ENCODE measurements at places on chromosomes 3 and 15.

DNA sequence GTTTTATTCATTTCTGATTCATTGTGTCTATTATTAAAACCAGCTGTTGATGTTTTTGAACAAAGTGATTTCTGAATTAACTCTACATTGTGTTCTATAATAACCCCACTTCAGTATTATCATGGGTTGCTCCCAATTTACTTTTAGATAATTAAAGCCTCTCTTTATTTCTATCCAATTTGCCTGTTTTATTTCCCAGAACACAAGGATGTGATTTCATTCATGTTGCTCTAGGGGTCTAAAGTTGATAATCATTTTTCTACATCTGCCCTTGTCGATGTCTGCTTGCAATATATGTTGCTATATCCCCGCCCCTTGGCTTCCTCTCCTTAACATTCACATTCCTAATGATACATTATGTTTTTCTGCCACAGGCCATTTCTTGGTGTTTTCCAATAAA, 747.3 kb downstream of the CADM2 start:
- DNase-seq = no peak

DNA sequence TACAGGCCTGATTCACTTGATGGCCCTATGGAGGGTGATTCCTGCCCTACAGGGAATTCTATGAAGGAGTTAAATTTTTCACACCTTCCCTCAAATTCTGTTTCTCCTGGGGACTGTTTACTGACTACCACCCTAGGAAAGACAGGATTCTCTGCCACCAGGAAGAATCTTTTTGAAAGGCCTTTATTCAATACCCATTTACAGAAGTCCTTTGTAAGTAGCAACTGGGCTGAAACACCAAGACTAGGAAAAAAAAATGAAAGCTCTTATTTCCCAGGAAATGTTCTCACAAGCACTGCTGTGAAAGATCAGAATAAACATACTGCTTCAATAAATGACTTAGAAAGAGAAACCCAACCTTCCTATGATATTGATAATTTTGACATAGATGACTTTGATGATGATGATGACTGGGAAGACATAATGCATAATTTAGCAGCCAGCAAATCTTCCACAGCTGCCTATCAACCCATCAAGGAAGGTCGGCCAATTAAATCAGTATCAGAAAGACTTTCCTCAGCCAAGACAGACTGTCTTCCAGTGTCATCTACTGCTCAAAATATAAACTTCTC, 43.6 kb downstream of the BLM start:
- DNase-seq = no peak

- no peak for DNase-seq
These were observed 2.5 kb downstream of the NT5DC2 start for GRCh38 chr3:52530918-52531826.

GRCh38 chr3:146169891-146170290, 8.9 kb upstream of the PLOD2 start:
- peak; percentile 46 for DNase-seq

GRCh38 chr3:141269961-141270360, 38.3 kb downstream of the PXYLP1 start:
- no peak for DNase-seq

DNA sequence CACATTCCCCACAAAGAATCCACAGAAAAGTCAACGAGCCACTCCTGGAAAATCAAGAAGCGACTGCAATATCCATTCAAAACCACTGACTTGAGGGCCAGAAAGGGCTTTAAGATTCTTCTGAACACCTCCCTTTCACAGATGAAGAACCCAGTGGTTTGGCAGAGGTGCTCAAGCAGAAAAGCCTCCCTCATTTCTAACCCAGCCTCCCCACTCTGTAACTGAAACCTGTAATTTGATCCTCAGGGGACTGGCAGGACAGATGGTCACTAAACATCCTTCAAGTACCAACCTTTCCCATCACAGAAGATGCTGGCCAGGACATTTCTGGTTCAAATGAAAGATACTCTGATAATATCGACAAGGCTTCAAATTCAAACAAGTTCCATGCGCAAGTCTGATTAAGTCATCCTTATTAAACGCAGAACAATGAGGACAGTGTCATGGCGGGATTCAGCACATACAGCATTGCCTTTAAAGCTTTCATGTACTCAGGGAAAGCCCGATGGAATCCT, 5.5 kb downstream of the SEMA5B start:
- no peak for DNase-seq

DNA sequence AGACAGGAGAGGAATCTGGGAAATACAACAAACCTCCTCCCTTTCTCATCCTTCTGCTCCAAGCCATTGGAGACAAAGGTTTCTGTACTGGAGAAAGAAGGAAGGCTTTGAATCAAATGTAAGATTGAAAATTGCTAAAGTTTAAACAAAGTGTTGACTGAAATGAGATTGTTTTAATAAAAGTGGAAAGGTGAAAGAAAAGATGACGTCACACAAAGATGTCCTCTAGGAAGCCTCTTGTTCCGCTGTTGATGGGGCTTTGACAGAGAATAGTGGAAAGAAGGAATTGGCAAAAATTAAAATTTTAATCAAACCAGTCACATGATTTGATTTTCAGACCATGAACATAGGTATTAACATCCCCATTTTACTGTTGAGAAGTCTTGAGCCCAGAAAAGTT, 967.6 kb downstream of the NAALADL2 start:
- no peak for DNase-seq

DNA sequence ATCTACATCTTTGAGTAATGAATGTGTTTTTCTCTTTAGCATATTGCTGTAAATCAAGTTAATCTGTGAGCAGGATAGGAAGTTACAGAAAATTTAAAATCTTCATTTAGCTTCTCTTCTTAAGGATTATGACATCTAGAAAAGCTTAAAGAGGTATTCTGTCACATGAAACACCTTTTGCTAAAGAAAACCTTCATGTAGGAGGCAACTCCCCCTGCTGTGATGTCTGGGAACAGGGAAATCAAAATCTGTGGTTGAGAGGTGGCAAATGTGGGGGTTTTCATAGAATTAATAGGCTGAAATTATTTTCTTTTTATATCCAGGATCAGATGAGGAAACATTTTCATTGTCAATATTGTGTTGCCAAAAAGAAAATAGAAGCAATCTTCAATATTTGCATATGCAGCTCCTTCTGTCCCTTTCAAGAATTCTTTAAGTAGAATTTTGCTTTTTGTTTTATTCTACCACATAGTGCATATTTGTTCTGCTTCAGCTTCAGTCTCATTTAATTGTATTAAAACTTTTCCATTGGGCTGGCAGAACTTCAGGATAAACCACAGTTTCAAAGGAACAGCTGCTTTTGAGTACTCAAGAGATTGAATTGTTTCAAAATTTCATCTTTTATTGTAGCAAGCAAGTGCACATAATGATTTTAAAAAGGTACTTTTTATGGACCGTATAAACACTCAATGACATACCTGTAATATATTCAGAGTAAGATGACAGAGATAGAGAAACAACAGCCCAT, 128.4 kb downstream of the RAP2B start:
- peak; percentile 36 for DNase-seq

DNA sequence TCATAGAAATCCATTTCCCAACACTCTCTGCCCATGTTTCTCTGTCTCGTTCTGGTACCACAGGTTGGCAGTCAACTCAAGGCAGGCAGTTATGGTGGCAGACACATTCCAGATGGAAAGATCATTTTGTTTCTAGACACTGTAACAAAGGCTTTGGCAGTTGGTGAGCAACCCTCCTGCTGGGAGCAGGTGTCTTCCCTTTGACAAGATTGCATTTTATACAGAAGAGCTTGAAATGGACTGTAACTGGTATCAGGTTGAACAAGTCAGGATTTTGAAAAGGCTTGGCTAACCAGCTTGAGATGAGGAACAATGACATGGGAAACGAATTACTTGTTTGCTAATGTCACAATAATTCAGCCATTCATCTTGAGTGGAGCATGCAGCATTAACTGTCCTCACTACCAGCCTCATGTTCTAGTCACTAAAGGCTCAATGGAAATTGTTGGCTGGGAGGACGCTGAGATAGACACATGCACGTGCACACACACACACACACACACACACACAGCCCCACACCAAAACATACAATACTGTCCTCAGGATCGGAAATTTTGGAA, 170.0 kb downstream of the SEMA6D start:
- DNase-seq = no peak

- DNase-seq = no peak
These were observed 87.7 kb upstream of the LIMD1 start for GRCh38 chr3:45506751-45507391.

DNA sequence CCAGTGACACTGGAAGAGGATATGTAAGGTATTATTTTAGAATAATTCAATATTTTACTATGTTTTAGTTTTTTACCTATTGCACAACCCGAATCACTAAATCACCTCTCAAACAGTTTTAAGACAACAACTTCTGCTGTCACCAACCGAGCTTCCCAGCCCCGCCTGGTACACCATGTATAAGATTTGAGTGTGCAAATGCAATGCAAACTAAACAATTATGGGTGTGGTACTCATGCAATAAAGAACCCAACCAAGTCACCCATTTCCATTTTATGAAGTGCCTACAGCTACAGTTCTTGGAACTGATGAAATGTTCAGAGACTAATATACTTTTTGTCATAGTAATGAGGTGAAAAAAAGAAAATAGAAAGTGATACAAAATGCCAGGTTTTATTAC, 256.2 kb downstream of the TAFA4 start:
- DNase-seq = no peak

- peak; percentile 40 for DNase-seq
These were observed 818.8 kb upstream of the LMCD1 start for GRCh38 chr3:7682822-7683229.

GRCh38 chr15:22895465-22896190, 57.2 kb downstream of the NIPA2 start:
- DNase-seq = peak; percentile 93

GRCh38 chr15:69841113-69841828, 256.4 kb downstream of the TLE3 start:
- no peak for DNase-seq

DNA sequence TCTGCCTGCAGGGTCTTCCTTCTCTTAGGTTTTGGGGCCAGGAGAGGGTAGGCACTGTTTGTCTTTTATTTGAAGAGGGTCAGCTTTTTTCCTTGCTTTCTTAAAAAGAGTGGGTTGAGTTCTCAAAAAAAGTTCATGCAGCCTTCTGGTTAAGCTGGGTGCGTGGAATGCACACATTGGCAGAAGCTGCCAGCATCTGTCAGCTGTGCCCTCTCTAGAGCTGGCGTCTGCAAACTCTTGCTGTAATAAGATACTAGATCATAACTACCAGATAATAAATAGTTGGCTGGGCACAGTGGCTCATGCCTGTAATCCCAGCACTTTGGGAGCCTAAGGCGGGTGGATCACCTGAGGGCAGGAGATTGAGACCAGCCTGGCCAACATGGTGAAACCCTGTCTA, 373.4 kb downstream of the OCA2 start:
- DNase-seq = no peak

DNA sequence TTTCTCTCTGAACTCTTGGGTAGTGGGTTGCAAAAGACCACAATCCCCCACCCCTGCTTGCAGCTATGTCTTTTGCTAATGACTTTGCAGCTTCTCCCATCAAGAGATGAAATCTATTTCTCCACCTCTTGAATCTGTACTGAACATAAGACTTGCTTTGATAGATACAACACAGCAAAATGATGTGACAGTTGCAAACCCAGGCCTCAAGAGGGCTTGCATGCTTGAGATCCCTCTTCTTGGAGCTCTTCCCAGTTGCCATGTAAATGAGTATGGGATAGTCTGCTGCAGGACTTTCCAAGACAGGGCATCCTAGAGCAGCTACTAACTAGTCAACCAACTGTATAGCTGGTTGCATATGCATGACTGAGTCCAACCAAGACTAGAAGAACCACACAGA, 783.6 kb downstream of the PDCD6IP start:
- no peak for DNase-seq

GRCh38 chr3:23776352-23776891, 29.3 kb upstream of the UBE2E1 start:
- no peak for DNase-seq

DNA sequence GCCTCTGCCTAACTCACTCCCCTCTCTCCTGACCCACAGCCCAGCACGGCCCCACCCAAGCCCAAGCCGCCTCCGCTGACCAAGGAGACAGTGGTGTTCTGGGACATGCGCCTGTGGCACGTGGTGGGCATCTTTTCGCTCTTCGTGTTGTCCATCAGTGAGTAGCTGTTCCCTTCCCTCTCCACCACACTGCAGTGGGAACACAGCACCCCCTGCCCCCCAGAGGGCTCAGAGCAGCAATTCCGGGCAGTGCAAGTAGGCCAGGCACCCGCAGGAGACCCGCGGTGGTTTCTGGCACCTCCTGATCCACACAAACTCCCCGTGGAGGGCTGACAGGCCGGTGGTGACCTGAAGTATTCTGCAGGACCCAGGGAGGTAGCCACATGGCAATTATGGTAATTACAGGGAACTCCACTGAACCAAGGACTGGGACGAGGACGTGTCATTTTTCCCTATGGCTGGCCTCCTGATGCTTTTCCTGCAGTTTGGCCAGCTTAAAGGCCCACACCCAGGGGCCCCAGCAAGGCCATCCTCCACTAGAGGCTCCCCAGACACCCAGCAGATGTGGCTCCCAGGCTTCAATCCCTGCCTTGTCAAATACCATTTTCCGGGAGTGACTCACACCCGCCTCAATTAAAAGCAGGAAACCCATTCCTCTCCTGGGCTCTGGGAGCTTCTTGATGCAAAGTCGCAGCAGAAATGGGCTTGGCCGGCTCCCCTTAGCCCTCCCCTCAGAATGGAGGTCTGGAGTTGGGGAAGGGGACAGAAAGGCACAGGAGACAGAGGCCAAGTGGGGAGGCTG, 4.8 kb downstream of the TMIE start:
- DNase-seq = no peak

DNA sequence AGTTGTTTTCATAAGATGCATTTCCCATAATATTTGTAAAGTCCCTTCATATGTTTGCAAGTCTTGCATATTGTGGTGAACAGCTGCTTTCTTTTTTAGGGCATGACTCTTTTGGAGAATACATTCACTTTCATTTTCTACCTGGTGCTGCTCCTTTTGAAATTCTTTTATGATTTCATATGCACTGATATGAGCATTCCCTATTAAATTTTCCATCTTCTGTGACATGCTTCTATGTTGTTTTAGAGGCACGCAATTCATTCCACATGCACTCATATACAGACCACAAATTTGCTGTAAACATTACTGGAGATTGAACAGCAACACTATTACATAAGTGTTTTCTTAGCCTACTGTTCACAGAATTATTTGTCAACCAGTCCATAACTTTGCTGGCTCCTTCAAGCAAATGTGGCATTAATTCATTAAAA, 92.8 kb upstream of the TNFSF10 start:
- DNase-seq = no peak

DNA sequence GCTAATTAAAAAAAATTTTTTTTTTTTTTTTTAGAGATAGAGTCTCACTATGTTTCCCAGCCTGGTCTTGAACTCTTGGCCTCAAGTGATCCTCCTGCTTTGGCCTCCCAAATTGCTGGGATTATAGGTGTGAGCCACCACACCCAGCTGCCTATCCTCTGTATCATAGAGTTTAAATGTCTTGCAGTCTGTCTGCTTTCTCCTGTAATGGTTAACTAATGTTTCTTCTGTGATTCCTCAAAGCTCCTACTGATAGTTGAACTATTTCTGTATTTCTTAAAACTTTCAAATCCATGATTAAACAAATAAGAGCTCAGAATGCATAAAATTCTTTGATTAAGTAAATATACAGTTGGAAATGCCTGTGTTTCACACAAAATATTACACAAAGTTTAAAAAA, 115.4 kb upstream of the TPM1 start:
- no peak for DNase-seq

Measured in foreskin keratinocyte (primary cell).